ENCODE measurements at places on chromosomes 4 and X.
A peak's percentile ranks its signal among the peaks of the same experiment; 100 is the strongest.

- DNase-seq: no peak
Observed at GRCh38 chr4:98482847-98483806, 175.3 kb downstream of the TSPAN5 start.

GRCh38 chr4:85676850-85677590 is 202.1 kb downstream of the ARHGAP24 start:
- DNase-seq: peak; percentile 37

- DNase-seq: no peak
Observed at GRCh38 chr4:156547891-156548290, 423.7 kb downstream of the PDGFC start.

GRCh38 chrX:38856670-38857265 is 55.5 kb downstream of the MID1IP1 start:
- DNase-seq: no peak

- DNase-seq: no peak
Observed at GRCh38 chrX:13816643-13817627, at the start of gene GPM6B. GPM6B (minus strand) TSS chrX:13817093; CDS start chrX:13816904, 189 bp downstream.

DNA sequence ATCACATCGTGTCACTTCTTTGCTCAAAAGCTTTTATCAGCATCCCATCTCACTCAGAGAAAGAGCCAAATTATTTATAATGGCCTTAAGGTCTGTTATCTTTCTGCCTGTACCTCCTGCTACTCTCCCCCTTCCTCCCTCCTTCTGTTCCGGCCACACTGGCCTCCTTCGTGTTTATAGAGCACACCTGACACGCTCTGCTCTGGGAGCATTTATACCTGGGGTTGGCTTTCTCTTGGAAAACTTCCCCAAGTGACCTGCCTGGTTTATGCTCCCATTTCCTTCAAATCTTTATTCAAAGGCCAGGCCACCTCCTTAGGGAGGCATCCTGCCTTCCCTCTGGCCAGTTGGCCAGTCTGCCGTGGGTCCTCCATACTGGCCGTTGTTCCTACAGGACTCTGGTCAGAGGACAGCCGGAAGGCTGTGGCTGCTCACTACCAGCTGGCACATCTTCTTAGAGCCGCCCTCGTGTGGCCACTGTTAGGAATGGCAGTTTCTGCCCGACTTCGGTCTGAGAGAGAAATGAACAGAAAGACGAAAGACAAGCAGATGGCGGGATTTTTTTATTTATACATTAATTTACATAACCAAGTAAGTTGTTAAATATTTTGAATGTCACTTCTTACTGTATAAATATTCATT is 80.2 kb upstream of the CBLL2 start:
- peak; percentile 51 for DNase-seq

DNA sequence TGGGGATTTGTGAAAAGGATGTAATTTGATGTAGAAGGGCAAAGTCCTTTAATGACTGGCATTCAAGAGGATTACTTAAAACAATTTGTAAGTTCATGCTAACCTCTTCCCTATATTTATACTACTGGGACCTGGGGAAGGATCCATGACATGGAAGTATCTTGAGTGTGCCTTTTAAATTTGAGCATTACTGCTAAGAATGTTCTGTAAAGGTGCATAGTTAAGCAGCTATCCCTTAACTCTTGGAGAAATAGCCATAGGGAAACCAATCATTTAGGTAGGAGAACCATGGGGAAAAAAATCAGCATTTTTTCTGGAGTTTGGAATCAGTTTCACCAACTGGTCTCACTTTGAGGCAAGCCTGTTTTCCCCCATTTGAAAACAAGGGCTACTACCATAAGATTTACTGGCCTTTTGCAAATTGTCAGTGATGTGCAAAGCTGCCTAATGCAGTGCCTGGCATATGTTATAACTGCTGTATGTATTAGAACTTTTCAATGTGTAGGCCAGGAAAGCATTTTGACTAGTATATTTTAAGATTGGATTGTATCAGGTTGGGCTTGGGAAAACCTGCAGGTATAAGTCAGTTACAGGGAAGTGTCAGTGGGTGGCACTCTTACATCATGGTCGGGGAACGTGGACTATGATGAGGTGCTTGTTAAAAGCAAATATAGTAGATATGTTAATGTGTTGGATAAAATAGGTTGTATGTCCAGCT is 72.1 kb downstream of the PRSS12 start:
- peak; percentile 86 for DNase-seq

- DNase-seq: no peak
Observed at GRCh38 chrX:17547658-17548057, 172.7 kb downstream of the NHS start.

- no peak for DNase-seq
Observed at GRCh38 chrX:120739300-120739699, 109.4 kb upstream of the C1GALT1C1 start.

- DNase-seq: peak; percentile 87
Observed at GRCh38 chr4:141575884-141576283, 60.5 kb upstream of the IL15 start.
